Fibroblast of the aortic adventitia (primary cell): ENCODE measurements at places on chromosomes 2 and 18. TPM values are rescaled to one million over a fixed set of nuclear protein-coding genes. Genes with fewer than 3 reads are reported as not detected.

FBXO15 gene
- 0.27 and 0.49 TPM in 2 replicates for total RNA-seq

SERPINB4 gene
- not detected in 2 replicates for total RNA-seq

SAG gene
- not detected in 2 replicates for total RNA-seq

IL37 gene
- not detected in 2 replicates for total RNA-seq

MZT2B gene
- 90.5 and 137 TPM in 2 replicates for total RNA-seq

IRS1 gene
- 8.2 and 29.7 TPM in 2 replicates for total RNA-seq

INHBB gene
- not detected in 2 replicates for total RNA-seq

DAPL1 gene
- total RNA-seq, result not detected in 2 replicates

RMND5A gene
- total RNA-seq, result 18.8 and 20.2 TPM in 2 replicates

RBKS gene
- 1.3 and 1.4 TPM in 2 replicates for total RNA-seq

DYSF gene
- total RNA-seq, result 0.18 and 1.2 TPM in 2 replicates

IL1RL1 gene
- total RNA-seq, result 4.9 and 8.2 TPM in 2 replicates

DES gene
- 3.3 and 4.7 TPM in 2 replicates for total RNA-seq

DRC1 gene
- total RNA-seq, result not detected in 2 replicates

CNTNAP5 gene
- total RNA-seq, result under 0.01 TPM in 1 of 2 replicates, not detected in the other

RTP5 gene
- not detected in 2 replicates for total RNA-seq

TCF23 gene
- total RNA-seq, result 2.3 TPM in 1 of 2 replicates, not detected in the other
